ENCODE measurements at places on chromosomes 13 and 19.
A peak's percentile ranks its signal among the peaks of the same experiment; 100 is the strongest.

DNA sequence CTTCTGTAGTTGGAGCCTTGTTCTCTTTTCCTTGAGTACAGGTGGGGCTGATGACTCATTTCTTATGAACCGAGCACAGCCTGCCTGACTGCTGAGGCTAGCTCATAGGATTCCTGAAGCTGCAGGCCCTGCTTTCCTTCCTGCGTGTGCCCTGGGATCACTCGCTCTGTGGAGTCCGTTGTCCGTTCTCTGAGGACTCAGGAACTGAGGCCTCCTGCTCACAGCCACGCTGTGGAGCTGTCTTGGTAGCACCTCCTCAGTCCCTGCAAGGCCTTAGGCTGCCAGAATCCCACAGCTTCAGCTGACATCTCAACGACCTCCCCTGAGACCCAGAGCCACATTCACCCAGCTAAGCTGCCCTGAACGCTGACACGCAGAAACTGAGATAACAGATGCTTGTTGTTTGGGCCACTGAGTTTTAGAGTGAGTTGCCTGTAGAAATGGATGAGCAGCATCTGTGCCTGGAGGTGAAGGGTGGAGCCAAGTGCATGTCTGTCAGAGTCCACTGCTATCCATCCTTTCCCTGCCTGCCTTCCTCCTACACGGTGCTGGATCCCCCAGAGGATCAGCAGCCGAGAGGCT lies 72.9 kb downstream of the ARHGEF7 start:
- DNase-seq: no peak

- DNase-seq: no peak
Measured at GRCh38 chr13:95652821-95653220, 8.3 kb upstream of the DZIP1 start.

- DNase-seq: no peak
Measured at GRCh38 chr13:27504128-27504867, 53.9 kb upstream of the MTIF3 start.

- no peak for DNase-seq
Measured at GRCh38 chr13:85166891-85167290, 632.3 kb downstream of the SLITRK6 start.

DNA sequence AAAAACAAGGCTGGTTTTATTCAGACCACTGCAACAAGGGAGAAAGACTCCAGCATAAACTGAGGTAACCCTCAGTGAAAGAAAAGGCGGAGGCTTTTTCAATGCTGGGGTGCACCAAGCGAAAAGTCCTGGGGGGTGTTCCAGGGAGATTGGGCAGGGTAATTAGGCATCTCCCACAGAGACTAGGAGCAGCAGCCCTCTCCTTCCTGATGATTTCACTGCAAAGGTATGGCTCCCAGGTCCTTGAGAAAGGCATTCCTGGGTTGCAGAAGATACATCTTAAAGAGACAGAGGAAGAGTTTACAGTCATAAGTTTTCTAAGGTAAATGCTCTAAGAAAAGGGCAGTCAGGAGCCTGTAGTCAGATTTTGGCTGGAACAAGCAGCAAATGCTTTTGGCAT lies 412.0 kb downstream of the FOXO1 start:
- DNase-seq: no peak

GRCh38 chr13:98364647-98365046 lies 187.6 kb upstream of the RNF113B start:
- no peak for DNase-seq

DNA sequence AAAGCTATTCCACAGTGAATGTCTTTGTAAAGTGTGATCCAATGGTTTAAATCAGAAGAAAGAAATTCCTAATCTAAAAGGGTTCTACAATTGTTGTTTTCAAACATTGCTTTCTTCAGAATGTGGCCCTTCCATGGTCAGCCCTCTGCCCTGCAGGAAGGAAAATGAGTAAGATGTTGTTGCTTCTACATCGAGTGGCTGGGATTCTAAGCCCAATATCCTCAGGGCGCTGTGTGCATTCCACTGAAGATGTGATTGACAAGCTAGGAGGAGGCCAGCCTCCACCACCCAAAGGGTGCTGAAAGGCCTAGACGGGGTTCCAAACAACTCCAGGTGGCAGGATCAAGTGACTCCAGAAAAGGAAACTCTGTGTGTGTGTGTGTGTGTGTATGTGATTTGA lies 316.9 kb upstream of the TSHZ3 start:
- no peak for DNase-seq

DNA sequence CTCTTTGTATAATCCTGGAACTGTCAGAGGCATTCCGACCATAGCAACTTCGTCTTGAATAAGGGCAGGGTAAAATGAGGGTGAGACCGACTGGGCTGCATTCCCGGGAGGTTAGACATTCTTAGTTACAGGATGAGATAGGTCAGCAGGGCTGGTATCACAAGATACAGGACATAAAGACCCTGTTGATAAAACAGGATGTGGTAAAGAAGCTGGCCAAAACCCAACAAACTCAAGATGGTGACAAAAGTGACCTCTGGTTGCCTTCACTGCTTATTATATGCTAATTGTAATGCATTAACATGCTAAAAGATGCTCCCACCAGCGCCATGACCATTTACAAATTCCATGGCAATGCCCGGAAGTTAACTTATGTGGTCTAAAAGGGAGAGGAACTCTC lies 27.7 kb upstream of the MBNL2 start:
- DNase-seq: no peak

- no peak for DNase-seq
Measured at GRCh38 chr13:42413484-42413815, 141.5 kb downstream of the AKAP11 start.

DNA sequence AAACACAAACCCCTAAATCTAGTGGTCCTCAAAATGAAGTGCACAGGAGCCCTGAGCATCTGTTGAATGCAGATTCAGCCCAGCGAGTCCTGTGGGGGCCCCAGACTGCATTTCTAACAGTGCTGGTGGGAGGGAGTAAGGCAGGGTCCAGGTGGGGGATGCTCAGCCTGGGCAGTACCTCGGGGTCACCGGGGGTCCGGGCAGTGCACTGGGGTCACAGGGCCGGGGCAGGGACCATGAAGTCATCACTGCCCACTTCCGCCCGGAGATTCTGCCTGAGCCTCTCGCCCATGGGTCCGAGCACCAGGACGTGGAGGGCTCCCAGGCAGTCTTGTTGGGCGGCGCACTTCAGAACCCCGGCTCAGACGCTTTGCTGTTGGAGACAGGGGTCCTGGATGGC lies 838 bp upstream of the ATP4B start:
- DNase-seq: peak; percentile 34

GRCh38 chr13:45456196-45456972 lies 8.4 kb upstream of the COG3 start:
- no peak for DNase-seq

GRCh38 chr19:55581823-55582223 lies 1.2 kb upstream of the ZNF579 start:
- no peak for DNase-seq

DNA sequence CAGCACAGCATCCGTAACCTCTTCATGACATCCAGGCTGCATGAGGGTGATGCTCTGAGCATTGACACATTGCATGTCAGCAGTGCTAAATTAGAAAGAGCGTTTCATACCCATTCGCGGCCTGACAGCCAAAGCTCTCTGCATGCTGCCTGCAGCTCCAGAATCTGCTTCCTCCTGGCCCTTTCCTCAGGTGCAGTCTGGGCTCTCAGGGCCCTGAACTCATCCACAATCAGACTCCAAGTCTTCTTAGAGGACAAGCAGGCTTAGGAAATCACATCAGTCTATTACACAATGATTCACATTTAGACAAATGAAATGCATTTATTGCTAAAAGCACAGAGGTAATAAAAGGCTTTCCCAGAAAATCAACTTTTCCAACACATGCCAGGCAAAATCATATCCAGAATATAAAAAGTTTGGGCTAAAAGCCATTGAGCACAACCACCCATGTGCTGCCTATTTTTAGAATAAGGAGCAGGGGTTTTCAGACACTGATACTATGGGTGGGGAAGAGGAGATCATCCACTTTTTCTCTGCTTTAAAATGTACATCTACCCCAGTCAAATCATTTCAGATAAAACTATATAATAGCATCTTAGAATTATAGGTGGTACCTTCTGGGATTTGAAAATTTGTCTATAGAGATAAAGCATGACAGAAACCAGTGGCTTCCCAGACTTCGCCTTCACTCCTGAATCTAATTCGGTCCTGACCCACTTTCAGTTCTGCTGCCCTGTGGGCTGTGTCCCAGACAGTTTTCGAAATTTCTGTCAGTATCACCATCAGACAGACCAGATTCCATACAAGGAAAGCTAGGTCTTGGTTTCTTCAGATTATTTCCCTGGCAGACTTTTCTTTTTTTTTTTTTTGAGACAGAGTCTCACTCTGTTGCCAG lies 109.3 kb downstream of the COL4A2 start:
- no peak for DNase-seq

GRCh38 chr13:109123971-109124370 lies 494.6 kb downstream of the MYO16 start:
- no peak for DNase-seq

DNA sequence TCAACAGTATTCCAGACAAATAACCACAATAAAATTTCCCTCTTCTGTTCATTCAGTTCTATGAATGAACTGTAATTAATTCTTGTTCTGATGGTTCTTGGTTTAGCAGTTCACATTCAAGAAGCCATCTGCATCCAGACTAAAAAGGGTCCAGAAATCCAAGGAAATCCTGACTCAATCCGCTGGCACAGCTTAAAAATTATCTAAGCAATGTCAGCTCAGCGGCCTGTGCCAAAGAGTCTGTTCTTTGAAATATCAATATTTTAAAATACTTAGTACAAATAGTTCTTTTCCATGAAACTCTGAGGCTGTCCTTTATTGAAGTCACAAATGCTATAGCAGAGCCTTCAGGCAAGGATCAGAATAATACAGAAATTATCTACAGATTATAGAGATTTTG lies 57.2 kb downstream of the DHRS12 start:
- DNase-seq: no peak

DNA sequence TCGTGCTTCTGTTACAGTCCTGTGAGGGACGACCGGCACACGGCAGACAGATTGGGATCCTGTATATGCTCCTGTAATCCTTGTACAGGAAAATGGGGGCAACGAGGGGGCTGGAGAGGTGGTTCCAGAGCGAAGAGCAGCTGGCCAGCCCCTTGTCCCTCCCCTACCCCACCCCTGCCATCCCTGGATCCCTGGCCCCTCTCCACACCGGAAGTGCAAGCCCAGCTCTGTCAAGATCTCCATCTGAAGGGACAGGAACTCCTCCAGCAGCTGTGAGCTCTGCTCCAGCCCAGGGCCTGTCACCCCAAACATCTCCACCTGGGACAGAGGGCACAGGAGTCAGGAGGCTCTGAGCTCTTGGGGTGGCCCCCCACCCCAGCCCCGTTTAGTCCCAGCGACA lies 5.5 kb upstream of the CCER2 start:
- DNase-seq: no peak

GRCh38 chr13:102825400-102825799 lies 20.4 kb upstream of the ERCC5 start:
- no peak for DNase-seq

DNA sequence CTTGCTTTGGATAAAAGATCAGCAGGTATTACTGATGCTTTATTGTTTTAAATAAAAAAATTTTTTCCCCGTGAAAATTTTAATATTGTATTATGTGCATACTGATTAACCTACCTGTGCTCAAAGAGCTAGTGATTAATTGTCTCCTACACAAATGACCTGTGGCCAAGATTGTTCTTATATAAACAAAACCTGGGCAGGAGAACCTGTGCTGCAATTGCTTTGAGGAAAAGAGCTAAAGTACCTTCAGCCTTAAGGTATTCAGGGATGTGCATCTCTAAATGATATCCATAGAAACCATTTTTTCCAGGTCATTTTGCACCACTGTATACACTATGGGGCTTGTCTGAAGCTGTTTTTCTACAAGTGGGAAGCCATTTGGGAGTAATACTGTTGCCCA lies 1.2 kb downstream of the FRY start:
- DNase-seq: no peak

GRCh38 chr19:2223959-2224358 lies 12.2 kb downstream of the PLEKHJ1 start:
- no peak for DNase-seq

GRCh38 chr13:112619730-112620631 lies 32.0 kb upstream of the TUBGCP3 start:
- DNase-seq: no peak

GRCh38 chr13:111575719-111576118 lies 255.3 kb downstream of the TEX29 start:
- no peak for DNase-seq

DNA sequence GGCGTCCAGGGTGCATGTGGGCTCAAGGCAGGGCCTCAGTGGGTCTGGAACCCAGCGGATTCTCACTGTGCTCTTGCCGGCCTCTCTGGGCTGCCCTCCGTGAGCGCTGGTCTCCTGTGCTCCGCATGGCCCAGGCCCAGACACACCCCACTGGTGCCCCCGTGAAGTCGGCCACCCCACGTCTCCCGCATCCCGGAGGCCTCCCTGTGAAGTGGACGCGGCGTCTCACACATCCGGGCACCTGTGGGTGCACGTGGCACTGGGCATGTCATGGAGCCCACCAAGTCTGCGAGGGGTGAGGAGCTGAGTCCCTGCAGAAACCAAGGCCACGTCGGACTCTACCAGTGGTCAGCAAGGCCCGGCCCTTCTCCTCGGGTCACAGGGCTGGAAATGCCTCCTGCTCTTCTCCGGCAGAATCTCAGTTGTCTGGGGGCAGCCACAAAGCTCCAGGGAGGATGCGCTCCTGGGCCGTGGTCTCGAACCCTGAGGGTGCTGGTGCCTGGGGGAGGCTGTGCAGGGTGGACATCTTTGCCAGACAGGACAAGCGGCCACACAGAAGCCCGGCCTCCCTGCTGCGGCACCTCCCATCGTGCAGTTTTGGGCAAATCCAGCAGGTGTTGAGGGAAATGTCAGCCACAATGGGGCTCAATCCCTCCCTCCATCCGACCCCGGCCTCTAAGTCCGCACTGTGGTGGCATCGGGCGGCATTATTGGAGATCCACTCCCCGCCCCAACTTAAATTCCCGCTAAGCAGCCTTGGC lies 2.2 kb downstream of the C13orf46 start:
- peak; percentile 55 for DNase-seq

DNA sequence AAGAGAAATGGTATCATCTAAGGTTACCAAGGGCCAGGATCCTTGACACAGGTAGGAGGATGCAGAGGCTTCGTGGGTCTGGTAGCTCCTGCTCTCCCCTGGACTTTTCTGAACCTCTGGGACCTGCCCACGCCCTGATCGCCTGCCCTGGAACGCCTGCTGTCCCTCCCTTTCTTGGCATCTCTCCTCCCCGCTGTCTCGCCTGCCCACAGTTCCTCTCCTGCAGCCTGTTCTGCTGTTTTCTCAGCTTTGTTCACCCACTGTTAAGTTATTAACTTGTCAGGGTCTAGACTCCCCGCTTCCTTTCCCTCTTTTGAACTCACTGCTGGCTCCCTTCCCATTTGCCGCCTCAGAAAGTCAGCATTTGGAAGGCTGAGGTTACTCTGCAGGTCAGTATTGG lies 19.8 kb downstream of the SERP2 start:
- no peak for DNase-seq

DNA sequence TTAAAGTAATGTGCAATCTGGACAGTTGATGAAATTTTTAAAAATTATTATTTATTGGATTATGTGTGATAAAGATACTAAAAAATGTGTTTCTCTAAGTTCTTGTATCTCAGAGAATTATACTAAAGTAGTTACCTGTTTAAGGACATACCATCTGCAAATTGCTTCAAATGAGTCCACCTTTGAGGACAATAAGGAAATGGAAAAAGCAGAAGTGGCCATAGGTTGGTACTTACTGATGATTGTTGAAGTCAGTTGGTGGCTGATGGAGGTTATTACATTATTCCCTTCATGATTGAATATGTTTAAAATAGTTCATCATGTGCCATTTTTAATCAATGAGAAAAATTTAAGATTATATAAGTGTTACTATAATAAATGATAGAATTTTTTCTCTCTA lies 367.0 kb downstream of the MYO16 start:
- DNase-seq: no peak

All from sciatic nerve (tissue), 2 donors.